Activated CD4-positive, alpha-beta T cell treated with anti-CD3 and anti-CD28 coated beads, Interleukin-2, amount 10 ng/mL, durations not matched to agents 24 days and 14 days (primary cell): ENCODE measurements at places on chromosomes 2 and 18. TPM values are rescaled to one million over a fixed set of nuclear protein-coding genes. Genes with fewer than 3 reads are reported as not detected.

The WIPF1 gene
- total RNA-seq, result 280 and 287 TPM in 2 replicates

The HAAO gene
- 0.26 and 0.73 TPM in 2 replicates for total RNA-seq

The MRPL30 gene
- total RNA-seq, result 29.0 and 31.2 TPM in 2 replicates

The CYTIP gene
- 320 and 321 TPM in 2 replicates for total RNA-seq

The AQP12B gene
- total RNA-seq, result not detected in 2 replicates

The ACVR2A gene
- total RNA-seq, result 2.0 and 2.5 TPM in 2 replicates

The CLEC4F gene
- not detected in 2 replicates for total RNA-seq

The SLC5A7 gene
- total RNA-seq, result not detected in 2 replicates

The LINC00305 gene
- total RNA-seq, result not detected in 2 replicates

DNA sequence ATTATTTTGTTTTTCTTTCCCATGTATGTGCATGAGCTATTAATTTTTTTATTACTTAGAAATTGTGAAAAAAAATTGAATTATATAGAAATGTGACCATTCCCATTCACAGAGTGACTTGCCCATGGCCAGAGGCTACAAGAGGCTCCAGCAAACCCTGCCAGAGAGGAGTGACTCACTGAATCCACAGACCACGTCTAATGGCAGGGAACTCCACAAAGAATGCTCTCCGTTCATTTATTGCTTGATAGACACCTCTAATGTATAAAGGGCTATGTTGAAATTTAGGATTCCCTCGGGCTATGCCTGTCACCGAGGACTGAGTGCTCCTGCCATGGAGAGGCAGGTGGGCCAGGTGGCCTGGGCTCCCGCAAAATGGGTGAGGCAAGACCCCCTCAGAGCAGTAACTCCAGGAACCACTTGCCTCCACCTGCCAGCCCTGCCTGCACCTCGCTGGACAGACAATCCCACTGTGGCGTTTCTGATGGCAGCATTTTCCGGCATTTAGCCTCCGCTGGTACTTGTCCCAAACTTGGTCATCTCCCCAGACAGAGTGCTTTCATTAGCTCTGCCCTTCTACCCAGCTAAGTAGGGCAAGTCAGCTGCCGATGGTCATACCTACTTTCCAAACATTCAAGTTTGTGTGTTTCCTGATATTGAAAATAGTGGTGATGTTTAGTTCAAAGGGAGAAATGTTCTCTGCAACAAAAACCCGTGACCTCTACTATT, 200.3 kb downstream of the PRKCE start:
- peaks cover 19% of the 10 kb centered on the region for H3K36me3 ChIP-seq
- DNase-seq, result no peak
- peaks cover 31% of the 10 kb centered on the region for H3K4me1 ChIP-seq
- no peaks in the 10 kb centered on the region for H3K27me3 ChIP-seq

DNA sequence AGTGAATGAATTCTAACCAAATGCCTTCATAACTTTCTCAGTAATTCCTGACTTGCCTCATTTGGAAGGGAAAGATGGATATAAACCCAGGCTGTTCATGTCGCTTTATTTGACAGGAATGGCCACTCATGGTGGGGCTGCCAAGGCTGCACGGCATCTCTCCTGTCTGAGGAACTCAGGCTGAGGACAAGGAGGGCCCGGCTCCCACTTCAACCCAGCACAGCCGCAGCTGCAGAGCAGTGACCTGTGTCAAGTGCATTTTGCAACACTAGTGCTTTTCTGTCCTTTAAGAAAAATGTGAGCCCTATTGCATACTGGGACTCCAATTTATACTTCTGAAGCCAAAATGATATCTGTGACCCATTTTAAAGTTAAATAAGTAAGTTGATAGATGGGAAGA, 45.8 kb upstream of the GALR1 start:
- H3K27me3 ChIP-seq, result peaks cover 1% of the 10 kb centered on the region
- no peaks in the 10 kb centered on the region for H3K36me3 ChIP-seq
- no peak overlapping the region for H3K27ac ChIP-seq
- H3K4me1 ChIP-seq, result peaks cover 16% of the 10 kb centered on the region
- no peak overlapping the region for H3K4me3 ChIP-seq
- no peak for DNase-seq

GRCh38 chr2:174846941-174847938, 83.0 kb upstream of the CHRNA1 start:
- peaks cover 14% of the 10 kb centered on the region for H3K4me1 ChIP-seq
- H3K36me3 ChIP-seq, result no peaks in the 10 kb centered on the region
- DNase-seq, result no peak
- no peak overlapping the region for H3K27ac ChIP-seq

- H3K4me3 ChIP-seq, result no peak overlapping the region
- no peaks in the 10 kb centered on the region for H3K27me3 ChIP-seq
- no peaks in the 10 kb centered on the region for H3K4me1 ChIP-seq
- no peaks in the 10 kb centered on the region for H3K36me3 ChIP-seq
- no peak for DNase-seq
Observed at GRCh38 chr18:67932271-67932670, 415.8 kb upstream of the DSEL start.

DNA sequence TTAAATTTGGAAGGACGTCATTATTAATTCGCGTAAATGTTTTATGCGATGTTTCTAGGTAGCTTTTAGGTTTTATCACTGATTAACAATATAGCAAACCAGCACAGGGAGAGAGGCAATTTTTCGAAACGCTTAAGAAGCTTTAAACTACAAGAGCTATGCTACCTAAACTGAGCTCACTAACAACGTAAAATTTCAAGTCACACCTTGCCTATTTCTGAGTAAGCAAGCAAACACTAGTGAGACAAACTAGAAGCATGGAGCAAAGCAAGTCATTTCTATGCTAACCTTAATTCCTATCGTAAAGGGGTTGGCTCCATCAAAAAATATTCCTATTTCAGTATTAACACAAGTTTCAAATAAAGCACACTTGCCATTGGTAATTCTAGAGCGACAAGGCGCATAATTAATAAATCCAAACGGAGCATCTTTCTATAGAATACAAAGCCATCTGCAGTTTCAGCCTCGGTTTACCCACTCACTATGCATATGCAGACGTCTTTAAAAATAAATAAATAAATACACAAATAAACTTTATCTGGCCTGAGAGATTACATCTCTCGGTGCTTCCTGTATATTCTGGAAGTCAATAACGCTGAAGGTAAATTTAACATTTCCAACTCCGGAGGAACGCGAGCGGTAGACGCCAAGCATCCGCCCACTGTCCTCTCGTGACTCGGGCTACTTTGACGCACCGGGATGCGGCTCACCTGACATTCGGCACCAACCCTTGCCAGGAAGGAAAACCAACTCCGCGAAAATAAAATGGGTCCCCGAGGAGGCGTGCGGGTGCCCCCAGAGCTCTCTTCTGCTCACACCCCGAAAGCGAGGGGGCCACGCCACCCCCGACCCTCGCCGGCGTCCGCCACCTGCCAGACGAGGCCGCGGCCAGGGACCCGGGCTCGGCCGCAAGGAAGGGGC, 947 bp downstream of the ITSN2 start:
- H3K4me1 ChIP-seq, result peaks cover 28% of the 10 kb centered on the region
- no peaks in the 10 kb centered on the region for H3K27me3 ChIP-seq
- peak; percentile 85 for DNase-seq
- H3K4me3 ChIP-seq, result peak overlapping the region; percentile 88
- H3K36me3 ChIP-seq, result peaks cover 6% of the 10 kb centered on the region

DNA sequence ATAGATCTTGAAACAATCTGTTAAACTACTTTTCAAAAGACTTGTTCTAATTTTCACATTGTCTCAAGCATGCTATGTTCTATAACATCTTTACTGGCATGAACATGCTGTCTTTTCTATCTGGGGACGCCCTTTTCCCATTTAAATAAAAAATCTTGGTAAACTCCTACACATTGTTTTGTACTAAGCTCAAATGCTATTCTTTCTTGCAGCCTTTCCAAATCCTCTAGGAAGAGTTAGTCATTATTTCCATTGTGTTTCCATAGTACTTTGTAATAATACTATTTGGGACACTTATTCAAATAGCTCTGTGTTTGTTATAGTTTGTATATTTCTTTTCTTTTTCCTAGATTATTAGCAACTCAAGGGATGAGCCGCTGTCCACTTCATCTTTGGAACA, 828.6 kb upstream of the FSHR start:
- H3K27me3 ChIP-seq, result peaks cover 2% of the 10 kb centered on the region
- no peaks in the 10 kb centered on the region for H3K36me3 ChIP-seq
- H3K27ac ChIP-seq, result no peak overlapping the region
- DNase-seq, result no peak
- H3K4me3 ChIP-seq, result no peak overlapping the region
- no peaks in the 10 kb centered on the region for H3K4me1 ChIP-seq

DNA sequence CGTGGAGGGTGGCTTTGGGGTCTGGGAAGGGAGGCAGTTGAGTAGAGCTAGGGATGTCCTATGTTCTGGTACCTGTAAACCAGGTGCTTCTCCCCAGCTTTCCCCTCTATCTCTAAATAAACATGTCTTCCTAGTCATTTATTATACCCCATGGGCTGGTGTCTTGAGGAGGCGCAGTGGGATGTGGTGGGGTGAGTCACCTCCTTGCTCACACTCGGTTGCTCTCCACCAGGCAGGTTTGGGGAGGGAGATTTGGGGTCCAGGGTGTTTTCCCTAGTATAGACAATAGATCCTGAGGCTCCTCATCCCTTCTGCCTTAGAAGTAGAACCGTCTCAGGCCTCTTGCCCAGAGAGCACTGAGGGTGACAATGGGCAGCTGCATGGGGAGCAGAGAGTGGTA, 5.1 kb downstream of the PSD4 start:
- no peak for DNase-seq
- H3K27ac ChIP-seq, result peak overlapping the region; percentile 87
- peaks cover 78% of the 10 kb centered on the region for H3K36me3 ChIP-seq

- H3K36me3 ChIP-seq, result peaks cover 2% of the 10 kb centered on the region
- no peak overlapping the region for H3K27ac ChIP-seq
- H3K4me3 ChIP-seq, result no peak overlapping the region
- DNase-seq, result no peak
- peaks cover 3% of the 10 kb centered on the region for H3K4me1 ChIP-seq
Observed at GRCh38 chr18:74977041-74977440, 231.9 kb downstream of the PTGR3 start.

DNA sequence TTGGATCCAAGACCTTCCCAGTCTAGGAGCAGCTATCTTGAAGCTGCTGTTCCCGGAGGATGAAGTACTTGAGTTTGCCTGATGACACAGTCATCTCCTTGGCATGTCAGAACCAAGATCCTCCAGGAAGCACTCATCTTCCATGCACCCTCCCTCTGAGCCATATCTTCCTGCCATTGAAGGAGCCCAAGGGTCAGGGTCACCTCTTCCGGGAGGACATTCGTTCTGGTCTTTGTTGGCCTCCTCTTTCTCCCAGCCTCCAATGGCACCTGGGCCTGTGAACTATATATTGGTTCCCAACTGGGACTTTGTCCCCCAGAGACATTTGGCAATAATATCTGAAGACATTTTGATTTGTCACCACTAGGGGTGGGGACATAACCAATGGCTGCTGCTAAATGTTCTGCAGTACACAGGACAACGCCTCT, 4.2 kb upstream of the MYO7B start:
- DNase-seq, result no peak
- H3K36me3 ChIP-seq, result no peaks in the 10 kb centered on the region
- H3K27me3 ChIP-seq, result peaks cover 20% of the 10 kb centered on the region
- no peak overlapping the region for H3K4me3 ChIP-seq
- no peak overlapping the region for H3K27ac ChIP-seq

DNA sequence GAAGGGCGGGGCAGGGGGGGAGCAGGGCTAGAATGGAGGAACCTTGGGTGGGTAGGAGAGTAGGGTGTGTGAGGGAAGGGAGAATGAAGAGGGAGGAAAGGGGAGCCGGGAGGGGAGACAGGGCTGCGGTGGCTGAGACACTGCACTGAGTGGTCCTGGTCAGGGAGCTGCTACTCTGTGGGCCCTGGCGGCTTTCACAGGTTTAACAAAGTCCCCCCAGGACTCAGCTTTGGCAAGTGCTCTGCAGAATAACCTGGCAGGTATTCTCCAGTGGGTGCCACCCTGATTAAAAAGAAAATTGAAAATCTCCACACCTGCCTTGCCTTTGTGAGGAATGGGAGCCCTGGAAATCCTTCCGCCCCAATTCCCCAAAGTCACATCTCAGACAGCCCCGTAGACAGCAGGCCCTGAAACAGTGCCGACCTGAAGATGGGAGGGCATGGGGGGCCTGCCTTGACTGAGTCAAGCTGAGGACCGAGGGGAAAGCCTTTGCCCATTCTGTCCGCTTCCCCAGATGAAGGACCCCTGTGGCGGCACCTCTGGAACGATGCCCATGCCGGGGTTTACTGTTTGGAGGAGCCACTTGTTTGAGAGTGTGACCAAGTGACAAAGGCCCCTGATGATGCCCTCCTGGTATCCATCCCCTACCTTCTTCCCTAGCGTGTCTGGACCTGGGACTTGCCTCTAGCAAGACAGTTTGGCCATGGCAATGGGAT, 43.6 kb upstream of the OTOS start:
- H3K27ac ChIP-seq, result no peak overlapping the region
- H3K4me3 ChIP-seq, result no peak overlapping the region
- no peaks in the 10 kb centered on the region for H3K4me1 ChIP-seq

GRCh38 chr18:10322435-10322834, 132.0 kb upstream of the APCDD1 start:
- no peaks in the 10 kb centered on the region for H3K4me1 ChIP-seq
- H3K27ac ChIP-seq, result no peak overlapping the region
- H3K27me3 ChIP-seq, result peaks cover 2% of the 10 kb centered on the region
- no peak overlapping the region for H3K4me3 ChIP-seq
- H3K36me3 ChIP-seq, result no peaks in the 10 kb centered on the region

- H3K4me1 ChIP-seq, result peaks cover 17% of the 10 kb centered on the region
- no peaks in the 10 kb centered on the region for H3K27me3 ChIP-seq
- H3K36me3 ChIP-seq, result peaks cover 12% of the 10 kb centered on the region
Observed at GRCh38 chr18:49227441-49228165, 232.8 kb downstream of the DYM start.

DNA sequence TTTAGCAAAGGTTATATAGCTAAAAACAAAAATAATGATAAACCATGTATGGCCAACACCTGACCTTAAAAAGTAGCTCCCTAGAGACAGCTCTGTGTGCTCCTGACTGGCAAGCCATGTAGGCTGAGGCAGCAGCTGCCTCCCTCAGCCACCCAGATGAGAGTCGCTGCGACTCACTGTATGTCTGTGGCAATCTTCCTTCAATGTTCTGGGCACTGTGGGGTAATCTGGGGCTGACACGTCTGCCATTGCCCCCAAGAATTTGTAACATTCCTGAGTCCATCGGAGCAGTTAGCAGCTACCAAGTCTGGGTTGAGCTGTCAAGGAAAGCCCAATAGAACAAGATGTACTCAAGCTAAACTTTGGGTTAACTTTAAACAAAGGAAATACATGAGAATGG, 106.4 kb upstream of the DAPL1 start:
- no peaks in the 10 kb centered on the region for H3K27me3 ChIP-seq
- no peaks in the 10 kb centered on the region for H3K36me3 ChIP-seq
- no peak overlapping the region for H3K27ac ChIP-seq
- no peak overlapping the region for H3K4me3 ChIP-seq

DNA sequence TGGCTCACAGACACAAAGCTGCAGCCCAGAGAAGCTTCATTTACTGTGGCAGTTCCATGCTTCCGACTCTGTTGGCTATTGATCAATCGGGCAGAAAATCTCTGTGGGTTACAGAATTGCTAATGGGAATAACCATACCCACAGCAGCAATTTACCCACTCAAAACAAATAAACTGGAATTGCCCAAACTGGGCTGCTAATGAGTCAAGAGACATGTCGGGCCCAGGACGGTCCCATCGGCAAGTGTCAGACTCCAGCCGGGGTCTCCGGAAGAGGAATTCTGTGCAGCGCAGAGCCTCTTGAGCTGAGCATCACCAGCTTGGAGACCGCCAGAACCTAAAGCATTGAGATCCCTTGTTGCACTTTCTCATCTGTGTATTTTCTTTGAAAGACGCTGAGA, 67.8 kb downstream of the TMEM18 start:
- H3K27ac ChIP-seq, result no peak overlapping the region
- H3K27me3 ChIP-seq, result no peaks in the 10 kb centered on the region
- DNase-seq, result peak; percentile 34
- H3K4me1 ChIP-seq, result no peaks in the 10 kb centered on the region
- no peak overlapping the region for H3K4me3 ChIP-seq
- no peaks in the 10 kb centered on the region for H3K36me3 ChIP-seq
